ENCODE measurements at places on chromosomes 5 and 9. TPM values are rescaled to one million over a fixed set of nuclear protein-coding genes. Genes with fewer than 3 reads are reported as not detected.

PRXL2C gene
- 7.9 TPM for polyA plus RNA-seq

PRR16 gene
- polyA plus RNA-seq: 0.05 TPM

MORN5 gene
- not detected for polyA plus RNA-seq

PRDM9 gene
- polyA plus RNA-seq: not detected

WHRN gene
- 2.7 TPM for polyA plus RNA-seq

WNT8A gene
- polyA plus RNA-seq: not detected

SLC25A2 gene
- not detected for polyA plus RNA-seq

HEMGN gene
- not detected for polyA plus RNA-seq

ZBED3 gene
- polyA plus RNA-seq: 4.1 TPM

CDHR2 gene
- polyA plus RNA-seq: not detected

TPPP gene
- 1.4 TPM for polyA plus RNA-seq

SLC45A2 gene
- not detected for polyA plus RNA-seq

GDA gene
- 0.33 TPM for polyA plus RNA-seq

ZBTB26 gene
- polyA plus RNA-seq: 4.0 TPM

GPR151 gene
- not detected for polyA plus RNA-seq

DOCK8 gene
- polyA plus RNA-seq: 0.54 TPM

MARCOL gene
- polyA plus RNA-seq: 0.11 TPM

GFI1B gene
- not detected for polyA plus RNA-seq

CFAP157 gene
- 0.04 TPM for polyA plus RNA-seq

TAF11L10 gene
- not detected for polyA plus RNA-seq

UCK1 gene
- 26.5 TPM for polyA plus RNA-seq

C1QTNF2 gene
- polyA plus RNA-seq: 0.06 TPM

ECM2 gene
- polyA plus RNA-seq: 0.25 TPM

CCDC192 gene
- not detected for polyA plus RNA-seq

KCNIP1 gene
- 0.05 TPM for polyA plus RNA-seq

SPATA31D4 gene
- polyA plus RNA-seq: not detected

ABO gene
- not detected for polyA plus RNA-seq

SHOC1 gene
- not detected for polyA plus RNA-seq

FAM53C gene
- 25.7 TPM for polyA plus RNA-seq

MYORG gene
- 3.3 TPM for polyA plus RNA-seq

FSTL4 gene
- polyA plus RNA-seq: 0.90 TPM
